Thyroid gland (tissue), 4 donors: ENCODE measurements at places on chromosomes 11 and 22. TPM values are rescaled to one million over a fixed set of nuclear protein-coding genes. Genes with fewer than 3 reads are reported as not detected.

- peak; percentile 23 for DNase-seq
Observed at GRCh38 chr11:122097419-122098001, 18.5 kb downstream of the BLID start.

DNA sequence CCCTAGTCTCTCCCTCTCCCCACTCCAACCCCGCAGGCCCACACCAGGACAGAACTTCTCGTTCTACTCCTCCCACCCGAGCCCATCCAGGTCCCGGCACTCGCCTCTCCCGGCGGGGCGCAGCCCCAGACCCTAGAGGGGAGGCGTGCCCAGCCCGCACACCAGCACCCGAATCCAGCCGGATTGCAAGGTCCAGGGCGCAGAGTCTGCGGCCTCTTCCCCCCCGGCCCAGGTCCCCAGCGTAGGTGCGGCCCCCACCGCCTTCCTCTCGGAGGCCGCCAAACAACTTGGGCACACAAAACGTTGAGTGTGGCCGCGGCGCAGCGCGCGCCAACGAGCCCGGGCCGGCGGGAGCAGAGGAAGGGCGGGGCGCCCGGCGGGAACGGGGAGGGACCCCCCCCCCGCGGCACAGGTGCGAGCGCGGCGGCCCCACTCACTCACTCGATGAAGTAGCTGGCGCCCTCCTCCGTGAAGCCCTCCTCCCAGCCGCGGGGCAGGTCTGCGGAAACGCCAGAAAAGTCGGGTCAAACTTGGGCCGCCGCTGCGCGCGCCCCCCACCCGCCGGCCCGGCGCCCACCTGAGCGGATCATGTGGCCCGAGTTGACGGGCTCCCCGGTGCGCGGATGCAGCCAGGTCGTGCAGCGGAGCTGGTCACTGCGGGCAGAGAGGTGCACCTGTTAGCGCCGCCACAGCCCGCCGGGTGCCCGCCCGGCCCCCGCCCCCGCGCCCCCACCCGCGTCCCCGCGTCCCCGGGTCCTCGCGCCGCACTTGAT, 480 bp downstream of the PLEKHA7 start:
- peak; percentile 33 for DNase-seq

Gene SLC25A18
- total RNA-seq: 0.29 TPM

GRCh38 chr11:134250246-134250645, 2.9 kb downstream of the THYN1 start:
- no peak for DNase-seq

DNA sequence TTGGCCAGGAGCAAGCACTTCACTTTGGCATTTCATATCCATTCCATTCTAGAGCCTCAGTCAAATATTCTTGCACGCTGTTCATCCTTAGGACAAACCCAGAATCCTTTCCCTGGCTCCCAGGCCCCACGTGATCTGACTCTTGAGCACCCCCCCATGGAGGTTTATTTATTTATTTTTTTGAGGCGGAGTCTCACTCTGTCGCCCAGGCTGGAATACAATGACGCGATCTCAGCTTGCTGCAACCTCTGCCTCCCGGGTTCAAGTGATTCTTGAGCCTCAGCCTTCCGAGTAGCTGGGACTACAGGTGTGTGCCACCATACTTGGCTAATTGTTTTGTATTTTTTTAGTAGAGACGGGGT, 12.7 kb upstream of the TSGA10IP start:
- peak; percentile 30 for DNase-seq

DNA sequence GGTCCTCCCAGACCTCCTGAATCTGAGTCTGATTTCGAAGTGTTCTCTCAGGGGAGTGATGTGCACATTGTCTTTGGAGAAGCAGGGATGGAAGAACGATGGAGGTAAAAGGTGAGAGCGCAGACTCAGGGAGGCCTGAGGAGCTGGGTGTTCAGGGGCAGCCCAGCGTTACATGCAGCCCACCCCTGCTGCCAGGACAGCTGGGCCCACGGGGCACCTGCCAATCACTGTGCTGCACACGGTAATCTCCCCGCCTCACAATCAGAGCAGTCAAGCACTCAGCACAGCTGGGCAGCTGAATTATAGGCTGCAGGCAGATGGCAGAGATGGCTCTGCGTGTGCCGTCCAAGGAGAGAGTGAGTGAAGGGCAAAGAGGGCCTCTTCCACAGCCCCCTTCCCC, 17.9 kb upstream of the HTR3A start:
- no peak for DNase-seq
